Chondrocyte (in vitro differentiated cells): ENCODE measurements at places on chromosomes 2 and 18. TPM values are rescaled to one million over a fixed set of nuclear protein-coding genes. Genes with fewer than 3 reads are reported as not detected.

Gene CFAP65
- not detected in 3 replicates for total RNA-seq

- no peak overlapping the region for H3K4me3 ChIP-seq
- H3K36me3 ChIP-seq = no peaks in the 10 kb centered on the region
- peaks cover 23% of the 10 kb centered on the region for H3K4me1 ChIP-seq
- H3K27me3 ChIP-seq = no peaks in the 10 kb centered on the region
- no peak overlapping the region for H3K27ac ChIP-seq
These were observed 321.4 kb upstream of the MMADHC start for GRCh38 chr2:149908726-149909683.

DNA sequence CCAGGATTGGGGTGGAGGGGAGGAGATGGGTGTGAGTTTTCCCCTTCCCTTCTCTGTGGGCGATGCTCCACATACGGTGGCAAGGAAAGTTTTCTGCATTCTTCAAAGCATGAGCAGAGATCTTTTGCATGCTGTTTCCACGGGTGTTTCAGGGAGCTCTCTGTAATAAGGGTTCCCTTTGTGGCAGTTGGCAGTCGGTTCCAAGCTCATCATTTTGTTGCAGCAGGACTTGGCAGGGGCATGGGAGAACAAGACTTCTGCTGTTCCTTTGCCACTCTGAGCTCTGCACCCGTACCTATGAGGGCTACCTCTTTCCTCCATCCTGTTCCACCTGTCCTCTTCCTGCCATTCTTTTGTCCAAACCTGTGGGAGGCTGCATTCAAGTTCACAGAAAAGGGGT, 71.3 kb upstream of the SPRED2 start:
- H3K36me3 ChIP-seq = no peaks in the 10 kb centered on the region
- H3K27me3 ChIP-seq = no peaks in the 10 kb centered on the region
- no peak overlapping the region for H3K4me3 ChIP-seq
- H3K4me1 ChIP-seq = no peaks in the 10 kb centered on the region

- no peak overlapping the region for H3K4me3 ChIP-seq
- no peak overlapping the region for H3K27ac ChIP-seq
- DNase-seq = no peak
- H3K4me1 ChIP-seq = peaks cover 35% of the 10 kb centered on the region
These were observed 56.1 kb downstream of the LCLAT1 start for GRCh38 chr2:30503007-30503694.

DNA sequence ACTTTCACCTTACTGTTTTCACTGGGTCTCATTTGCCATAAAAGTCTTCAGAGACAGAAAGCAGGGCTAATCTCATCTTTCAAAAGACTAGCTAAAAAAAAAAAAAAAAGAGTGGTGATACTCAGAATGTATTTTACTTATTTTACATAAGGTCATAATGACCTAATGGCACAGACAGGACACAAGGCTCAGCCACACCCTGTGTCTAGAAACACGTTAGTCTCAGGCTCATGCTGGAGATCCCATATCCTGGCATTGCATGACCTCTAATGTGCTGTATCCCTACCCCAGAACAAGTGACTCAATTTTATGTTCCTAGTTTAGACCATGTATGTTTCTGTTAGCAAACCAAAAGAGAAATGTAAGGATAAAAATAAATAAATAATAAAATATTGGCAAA, 115.4 kb downstream of the SATB2 start:
- no peak overlapping the region for H3K27ac ChIP-seq
- H3K4me1 ChIP-seq = no peaks in the 10 kb centered on the region
- H3K36me3 ChIP-seq = peaks cover 4% of the 10 kb centered on the region
- H3K27me3 ChIP-seq = no peaks in the 10 kb centered on the region
- no peak overlapping the region for H3K4me3 ChIP-seq

- H3K4me3 ChIP-seq = no peak overlapping the region
- H3K4me1 ChIP-seq = no peaks in the 10 kb centered on the region
- H3K27ac ChIP-seq = no peak overlapping the region
- no peaks in the 10 kb centered on the region for H3K27me3 ChIP-seq
- DNase-seq = no peak
- no peaks in the 10 kb centered on the region for H3K36me3 ChIP-seq
These were observed 54.8 kb downstream of the KCNS3 start for GRCh38 chr2:17933256-17933655.

Gene DPYSL5
- 0.25 to 0.44 TPM (median 0.26 TPM) in 3 replicates for total RNA-seq

DNA sequence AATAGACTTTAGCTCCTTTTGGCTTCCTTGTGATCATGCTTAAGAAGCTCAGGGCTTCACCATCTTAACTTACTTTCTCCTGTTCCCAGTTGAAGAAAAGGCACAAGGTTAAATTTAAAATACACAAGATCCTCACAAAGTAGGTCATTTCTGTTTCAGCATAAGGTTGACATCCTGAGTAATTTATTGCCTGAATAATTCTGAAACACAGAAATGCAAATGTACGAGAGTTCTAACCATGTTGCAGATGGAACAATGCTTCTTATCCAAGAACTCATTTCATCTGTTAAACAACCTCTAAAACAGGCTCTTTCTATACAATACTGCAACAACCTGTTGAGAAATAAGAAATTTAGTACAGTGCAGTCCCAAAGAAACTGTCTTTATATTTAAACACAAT, 395.2 kb downstream of the BCL11A start:
- H3K27ac ChIP-seq = no peak overlapping the region
- no peak overlapping the region for H3K4me3 ChIP-seq
- no peaks in the 10 kb centered on the region for H3K4me1 ChIP-seq
- H3K36me3 ChIP-seq = no peaks in the 10 kb centered on the region
